ENCODE measurements at places on chromosomes 4 and X.

DNA sequence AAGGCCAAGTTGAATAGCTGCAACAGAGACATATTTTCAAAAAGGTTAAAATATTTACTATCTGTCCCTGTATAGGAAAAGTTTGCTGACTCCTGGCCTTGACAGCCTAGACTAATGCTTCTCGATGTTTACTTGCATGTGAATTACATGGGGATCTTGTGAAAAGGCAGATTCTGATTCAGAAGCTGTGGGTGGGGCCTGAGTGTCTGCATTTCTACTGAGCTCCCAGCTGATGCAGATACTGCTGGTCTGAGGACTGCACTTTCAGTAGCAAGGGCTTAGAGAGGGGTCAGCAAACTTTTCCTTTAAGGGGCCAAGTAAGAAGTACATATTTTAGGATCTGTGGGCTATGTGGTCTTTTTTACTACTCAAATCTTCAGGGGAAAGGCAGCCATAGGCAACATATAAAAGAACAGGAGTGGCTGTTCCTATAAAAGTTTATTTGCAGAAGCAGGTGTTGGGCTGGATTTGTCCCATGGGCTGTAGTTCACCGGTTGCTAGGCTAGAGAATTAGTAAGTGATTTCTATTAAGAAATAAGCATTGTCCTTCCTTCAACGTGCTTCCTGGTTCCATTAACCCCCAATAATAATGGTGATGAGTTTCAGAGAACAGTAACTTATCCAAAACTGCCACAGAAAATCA lies 97.2 kb upstream of the PDE5A start:
- no peak for DNase-seq

DNA sequence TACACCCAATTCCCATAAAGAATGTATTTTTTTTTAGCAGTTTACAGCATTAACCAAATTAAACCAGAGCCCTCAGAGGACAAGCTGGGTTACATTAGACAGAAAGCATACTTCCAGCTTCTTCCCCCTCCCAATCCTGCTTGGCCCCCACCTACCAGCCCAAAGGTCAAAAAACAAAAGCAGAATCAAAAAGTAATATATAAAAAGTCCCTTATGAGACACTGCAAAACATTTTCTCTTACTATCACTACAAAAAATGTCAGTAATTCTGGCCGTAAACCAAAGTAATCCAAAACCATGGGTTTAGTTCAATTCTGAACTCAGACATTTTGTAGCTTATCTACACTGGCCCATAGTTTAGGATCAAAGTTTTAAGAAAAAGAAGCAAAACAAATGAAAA lies 38.0 kb downstream of the APBB2 start:
- no peak for DNase-seq

- no peak for DNase-seq
These were observed 59.2 kb upstream of the TXK start for GRCh38 chr4:48193096-48193836.

- DNase-seq: no peak
These were observed 189.8 kb upstream of the PPP1R2C start for GRCh38 chrX:42967681-42968300.

DNA sequence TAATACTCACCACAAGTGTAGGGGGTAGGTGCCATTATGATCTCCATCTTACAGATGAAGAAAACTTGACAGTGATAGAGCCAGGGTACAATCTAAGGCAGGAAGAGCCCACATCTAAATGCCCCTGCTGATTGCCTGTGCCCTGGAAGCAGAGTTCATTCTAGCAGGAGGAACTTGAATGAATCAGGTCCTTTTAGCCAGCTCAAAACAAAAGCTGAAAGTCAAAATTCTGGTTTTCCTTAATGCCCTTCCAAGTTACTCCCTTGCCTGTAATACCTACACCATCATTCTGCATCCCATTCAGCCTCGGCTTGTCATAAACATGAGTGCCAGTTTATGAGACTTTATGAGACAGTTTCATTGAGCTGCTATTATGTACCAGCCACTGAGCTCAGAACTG lies 89.6 kb downstream of the SCD5 start:
- DNase-seq: no peak

- DNase-seq: no peak
These were observed 63.7 kb upstream of the TXK start for GRCh38 chr4:48197643-48198237.

DNA sequence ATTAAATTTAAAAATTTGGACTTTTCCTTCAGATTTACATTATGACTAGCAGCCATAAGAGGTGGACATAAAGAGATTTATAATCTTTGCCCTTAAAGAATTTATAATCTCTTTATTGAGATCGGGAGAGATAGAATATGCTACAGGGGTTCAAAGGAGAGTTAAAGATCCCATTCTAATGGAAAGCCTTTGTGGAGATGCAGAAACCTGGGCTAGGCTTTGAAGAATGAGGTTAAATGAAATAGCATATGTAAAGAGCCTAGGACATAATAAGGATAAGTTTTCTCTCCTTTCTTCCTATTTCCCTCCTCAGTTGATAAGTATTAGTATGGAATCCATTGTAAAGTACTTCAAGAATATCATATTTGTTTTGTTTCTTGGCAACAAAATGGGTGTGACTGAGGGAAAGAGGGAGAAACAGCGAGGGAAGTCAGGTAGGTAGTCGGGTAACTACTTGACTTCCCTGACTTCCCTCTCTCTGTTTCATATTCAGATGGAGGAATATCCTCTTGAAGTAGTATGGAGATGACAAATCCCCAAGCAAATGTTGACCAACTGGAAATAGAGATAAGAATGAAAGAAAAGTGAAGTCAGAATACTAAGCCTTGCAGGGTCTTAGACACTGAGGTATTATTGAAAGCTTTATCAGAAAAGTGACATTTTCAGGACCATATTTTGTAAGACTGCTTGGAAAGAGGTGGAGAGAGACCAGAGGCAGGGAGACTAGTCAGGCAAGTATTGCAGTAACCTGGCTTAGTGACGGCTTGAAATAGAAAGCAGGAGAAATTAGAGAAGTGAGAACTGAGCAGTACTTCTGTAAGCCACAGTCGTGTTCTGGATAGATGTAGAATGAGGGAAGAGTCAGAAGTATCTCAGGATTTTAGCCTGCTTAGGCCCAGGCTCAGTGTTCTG lies 82.9 kb downstream of the PDLIM5 start:
- DNase-seq: no peak

DNA sequence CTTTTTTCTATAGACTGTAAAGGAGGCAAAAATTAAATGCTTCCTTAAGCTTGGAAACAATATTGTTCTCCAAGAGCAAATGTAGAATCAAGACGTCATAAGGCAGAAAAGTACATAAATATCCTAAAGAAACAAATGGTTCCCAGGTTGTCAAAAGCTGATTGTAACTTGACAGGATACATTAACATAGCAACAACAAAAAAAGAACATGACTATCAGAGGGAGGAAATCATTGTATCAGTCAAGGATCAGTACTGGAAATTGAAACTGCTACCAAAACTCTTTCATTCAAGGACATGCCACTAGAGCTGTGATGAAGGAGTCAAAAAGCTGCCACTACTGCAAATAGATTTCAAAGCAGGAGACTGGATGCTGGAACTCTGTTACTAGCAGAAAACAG lies 168.3 kb downstream of the BTC start:
- no peak for DNase-seq

GRCh38 chrX:112826023-112826422 lies 14.6 kb downstream of the AMOT start:
- no peak for DNase-seq

GRCh38 chr4:70712604-70713452 lies 8.9 kb upstream of the RUFY3 start:
- no peak for DNase-seq

GRCh38 chr4:172951679-172952451 lies 216.7 kb upstream of the GALNT7 start:
- no peak for DNase-seq

DNA sequence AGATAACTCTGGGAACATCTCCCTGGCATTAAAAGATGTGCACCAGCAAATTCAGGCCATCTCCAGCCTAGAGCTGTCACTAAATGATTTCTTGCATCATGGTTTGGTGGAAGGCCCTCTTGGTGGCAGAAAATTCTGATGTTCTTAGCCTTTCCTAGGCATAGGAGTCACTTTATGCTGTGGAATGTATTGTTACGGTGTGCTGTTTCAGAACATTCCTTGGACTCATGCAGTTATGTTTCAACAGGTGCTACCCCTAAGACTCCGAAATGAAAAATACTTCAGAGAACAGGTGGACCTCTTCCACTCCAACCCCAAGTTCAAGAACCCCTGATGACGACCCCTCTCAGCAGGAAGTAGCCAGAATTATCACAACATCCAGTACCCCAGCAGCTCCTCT lies 20.3 kb upstream of the PAPSS1 start:
- no peak for DNase-seq
